SK-MEL-5 (cell line): ENCODE measurements at places on chromosomes 7 and 10. TPM values are rescaled to one million over a fixed set of nuclear protein-coding genes. Genes with fewer than 3 reads are reported as not detected.

GRCh38 chr7:16232273-16232672 is 189.1 kb downstream of the CRPPA start:
- no peak for DNase-seq

DNA sequence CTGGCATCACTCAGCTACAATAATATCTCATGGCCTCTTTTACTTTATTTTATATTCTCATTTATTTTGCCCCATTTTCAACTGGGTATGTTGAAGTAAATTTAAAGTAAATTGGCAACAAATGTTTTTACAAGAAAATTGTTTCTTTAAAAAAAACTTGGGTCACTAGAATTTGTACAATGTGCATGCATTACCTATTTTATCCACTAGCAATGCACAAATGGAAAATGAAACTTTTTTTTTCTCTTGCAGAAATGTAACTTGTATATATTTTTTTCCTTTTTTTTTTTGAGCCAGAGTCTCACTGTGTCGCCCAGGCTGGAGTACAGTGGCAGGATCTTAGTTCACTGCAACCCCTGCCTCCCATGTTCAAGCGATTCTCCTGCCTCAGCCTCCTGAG is 10.3 kb upstream of the H2AZ2 start:
- no peak for DNase-seq

DNA sequence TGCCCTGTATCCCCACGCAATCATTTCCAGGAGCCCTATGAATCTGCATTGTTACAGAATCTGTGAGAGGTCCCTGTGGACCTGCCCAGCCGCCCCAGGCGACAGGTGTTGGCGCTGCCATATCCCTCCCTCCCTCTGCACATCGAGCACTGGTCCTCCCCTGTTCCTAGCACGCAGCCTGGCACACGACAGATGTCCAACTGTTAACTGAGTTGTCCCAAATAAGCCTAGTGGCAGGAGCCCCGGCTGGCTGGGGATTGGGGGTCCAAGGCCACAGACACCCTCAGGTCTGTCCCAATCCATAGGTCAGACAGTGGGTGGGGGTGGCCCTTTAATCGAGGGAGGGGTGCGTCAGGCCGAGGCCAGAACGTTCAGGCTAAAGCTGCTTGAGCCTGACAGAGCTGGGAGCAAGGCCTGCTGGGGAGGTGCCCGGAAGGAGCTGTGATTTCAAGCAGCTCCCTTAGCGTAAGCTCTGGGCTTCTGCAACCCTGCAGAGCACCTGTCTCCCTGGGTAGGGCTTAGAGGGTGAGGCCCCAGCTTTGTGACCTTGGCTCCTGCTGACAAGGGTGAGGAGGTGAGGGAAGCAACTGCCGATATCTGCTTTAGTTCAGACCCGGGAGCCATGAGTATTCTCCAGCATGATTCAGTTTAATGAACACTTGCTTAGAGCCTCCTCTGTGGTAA is 40.1 kb downstream of the ADRA2A start:
- DNase-seq = no peak

DNA sequence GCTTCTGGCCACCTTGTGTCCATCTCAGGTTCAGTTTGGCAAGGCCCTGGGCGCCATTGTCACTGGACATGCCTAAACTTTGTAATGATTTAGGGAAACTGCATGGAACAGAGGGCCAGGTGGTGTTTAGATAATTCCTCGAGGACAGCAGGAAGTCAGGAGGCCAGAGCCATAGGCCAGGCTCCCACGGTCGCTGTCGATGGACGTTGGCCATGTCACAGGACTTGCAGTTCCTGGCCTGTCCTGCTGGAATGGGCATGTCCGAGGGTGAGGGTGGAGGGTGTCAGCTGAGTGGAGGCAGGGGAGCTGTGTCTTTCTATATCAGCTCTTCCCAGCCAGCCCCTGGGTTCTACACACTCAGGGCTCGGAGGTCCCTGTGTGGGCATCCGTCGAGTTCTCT is 107.9 kb upstream of the MACROH2A2 start:
- no peak for DNase-seq

GRCh38 chr7:100438172-100438571 is 1.9 kb upstream of the PPP1R35 start:
- DNase-seq = no peak

DNA sequence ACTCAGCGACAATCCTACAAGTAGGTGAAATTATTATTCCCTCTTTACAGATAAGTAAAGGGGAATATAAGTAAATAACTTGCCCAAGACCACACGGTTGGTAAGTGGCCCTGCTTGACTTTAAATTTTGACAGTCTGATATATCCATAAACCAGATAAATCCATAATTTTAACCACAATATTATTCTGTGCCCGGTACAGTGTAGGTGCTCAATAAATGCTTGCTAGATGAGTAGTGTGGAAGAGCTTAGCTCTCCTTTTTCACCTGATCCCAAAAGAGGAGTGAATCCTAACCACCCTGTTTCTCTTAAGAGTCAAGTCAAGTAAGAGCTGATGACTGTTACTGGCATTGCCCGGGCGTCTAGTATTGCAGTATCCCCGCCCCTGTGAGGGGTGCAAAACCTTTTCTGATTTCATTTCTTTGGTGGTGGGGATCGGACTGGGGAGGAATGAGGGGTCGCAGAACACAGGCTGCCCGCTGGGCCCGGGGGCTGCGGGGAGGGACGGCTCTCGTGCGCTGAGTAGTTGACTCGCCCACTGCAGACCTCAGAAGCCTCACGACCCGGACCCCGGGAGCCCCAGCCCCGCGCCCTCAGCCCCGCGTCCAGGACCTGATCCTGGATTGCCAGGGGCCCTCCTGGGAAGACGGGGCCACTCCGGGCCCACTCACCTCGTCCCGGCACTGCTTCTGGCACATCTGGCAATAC is 490 bp downstream of the KIN start:
- DNase-seq = no peak

LMOD2 gene
- not detected in 2 replicates for total RNA-seq

MMP21 gene
- total RNA-seq = not detected in 2 replicates

DNA sequence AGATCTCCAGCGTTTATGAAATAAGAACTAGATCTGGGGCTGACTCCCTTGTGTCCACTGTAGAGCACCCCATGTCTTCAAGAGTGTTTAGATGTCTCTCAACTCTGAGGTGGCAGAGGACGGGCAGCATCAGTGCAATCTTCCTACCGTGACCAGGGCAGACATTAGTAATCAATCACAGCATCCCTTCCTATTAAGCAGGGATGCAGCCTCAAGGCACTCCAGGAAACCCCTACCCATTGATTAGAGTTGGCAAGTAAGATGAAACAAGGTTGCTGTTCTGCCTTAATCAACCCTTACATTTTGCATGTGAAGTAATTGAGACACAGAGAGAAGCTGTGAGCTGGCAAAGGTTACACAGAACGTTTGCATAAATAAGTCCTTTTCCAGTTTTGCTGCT is 283.7 kb upstream of the ZMIZ1 start:
- no peak for DNase-seq

DNA sequence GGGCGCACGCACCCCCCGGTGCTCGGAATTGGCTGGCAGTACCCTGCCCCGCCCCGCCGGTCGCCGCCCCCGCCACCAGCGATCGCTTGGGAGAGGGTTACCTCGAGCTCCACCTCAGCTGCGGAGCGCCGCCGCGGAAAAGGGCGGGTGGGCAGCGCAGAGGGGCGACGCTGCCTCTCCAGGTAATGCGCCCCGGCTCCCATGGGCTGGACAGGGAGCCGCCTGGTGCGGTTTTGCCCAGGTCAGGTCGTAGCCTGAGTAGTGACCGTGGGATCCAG is 1.3 kb downstream of the PFKFB3 start:
- DNase-seq = peak; percentile 16

GRCh38 chr7:99409806-99410205 is 1.0 kb downstream of the BUD31 start:
- no peak for DNase-seq

ZNF655 gene
- 105 and 110 TPM in 2 replicates for total RNA-seq

NANOS1 gene
- total RNA-seq = 3.5 and 5.7 TPM in 2 replicates

DNA sequence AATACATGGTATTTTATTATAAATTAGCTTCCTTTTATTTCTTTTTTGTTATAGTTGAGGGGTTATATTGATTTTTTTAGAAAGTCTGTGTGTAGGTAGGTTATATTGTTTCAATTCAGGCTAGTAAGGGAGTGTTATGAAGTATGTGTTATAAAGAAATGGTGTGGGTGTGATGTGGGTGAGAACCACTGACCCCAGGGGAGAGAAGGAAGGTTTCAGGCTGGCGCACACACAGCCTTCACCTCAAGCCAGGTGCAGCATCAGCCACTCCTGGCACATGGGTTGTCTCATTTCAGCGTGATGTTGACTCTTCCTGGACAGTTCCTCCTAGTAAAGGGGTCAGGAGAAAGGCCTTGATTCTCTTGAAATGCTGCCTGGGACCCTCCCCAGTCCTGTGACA is 291.3 kb downstream of the POU6F2 start:
- no peak for DNase-seq

CROT gene
- 5.9 and 7.1 TPM in 2 replicates for total RNA-seq

DNA sequence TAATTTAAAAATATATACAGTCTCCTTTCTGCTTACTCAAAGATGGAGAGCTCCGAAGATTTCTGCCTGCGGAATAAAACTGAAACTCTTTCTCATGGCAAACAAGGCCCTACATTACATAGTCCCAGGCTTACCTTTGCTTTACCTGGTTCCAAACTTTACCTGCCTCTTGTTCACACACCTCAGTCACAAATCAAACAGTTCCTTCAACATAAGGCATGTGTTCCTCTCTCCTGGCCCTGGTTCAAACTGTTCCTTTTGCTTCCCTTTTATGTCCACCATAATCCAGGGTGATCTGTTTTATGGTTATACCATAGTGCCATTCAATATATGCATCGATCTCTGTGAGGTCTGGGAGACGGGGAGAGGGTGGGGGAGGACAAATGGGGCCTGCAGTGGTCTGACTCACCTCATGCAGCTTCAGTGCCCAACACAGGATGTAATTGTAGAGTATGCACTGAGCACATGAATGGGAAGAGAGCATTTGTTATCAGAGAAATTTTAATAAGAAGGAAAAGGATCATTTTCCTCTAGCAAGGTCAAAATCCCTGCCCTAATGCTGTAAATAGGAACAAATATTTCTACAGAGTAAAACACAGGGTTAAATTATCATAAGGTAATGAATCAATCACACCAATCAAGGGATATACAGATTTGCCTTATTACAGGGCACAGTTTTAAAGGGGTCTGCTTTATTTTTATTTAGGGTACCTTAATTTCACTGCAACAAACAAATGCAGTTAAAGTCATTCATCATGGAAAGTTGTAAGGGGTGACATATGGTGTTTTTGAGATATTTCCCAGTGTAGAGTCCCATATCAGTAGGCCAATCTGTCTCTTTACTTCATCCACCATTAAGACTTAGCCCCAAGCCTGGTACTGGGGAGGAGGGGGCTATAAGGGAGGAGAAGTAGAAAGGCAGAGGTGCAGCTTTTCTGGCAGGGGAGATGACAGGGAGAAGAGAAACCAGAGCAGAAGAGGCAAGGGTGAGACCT is 88.8 kb upstream of the PDE1C start:
- DNase-seq = no peak

C10orf67 gene
- not detected in 2 replicates for total RNA-seq

- DNase-seq = peak; percentile 52
Measured at GRCh38 chr7:109844362-109844761, 1246.6 kb upstream of the LRRN3 start.

LBX1 gene
- total RNA-seq = not detected in 2 replicates

SYNPO2L gene
- total RNA-seq = not detected in 2 replicates

- DNase-seq = peak; percentile 32
Measured at GRCh38 chr10:103699611-103700435, 155.6 kb downstream of the SH3PXD2A start.
